ENCODE measurements at places on chromosomes 1 and 21.

DNA sequence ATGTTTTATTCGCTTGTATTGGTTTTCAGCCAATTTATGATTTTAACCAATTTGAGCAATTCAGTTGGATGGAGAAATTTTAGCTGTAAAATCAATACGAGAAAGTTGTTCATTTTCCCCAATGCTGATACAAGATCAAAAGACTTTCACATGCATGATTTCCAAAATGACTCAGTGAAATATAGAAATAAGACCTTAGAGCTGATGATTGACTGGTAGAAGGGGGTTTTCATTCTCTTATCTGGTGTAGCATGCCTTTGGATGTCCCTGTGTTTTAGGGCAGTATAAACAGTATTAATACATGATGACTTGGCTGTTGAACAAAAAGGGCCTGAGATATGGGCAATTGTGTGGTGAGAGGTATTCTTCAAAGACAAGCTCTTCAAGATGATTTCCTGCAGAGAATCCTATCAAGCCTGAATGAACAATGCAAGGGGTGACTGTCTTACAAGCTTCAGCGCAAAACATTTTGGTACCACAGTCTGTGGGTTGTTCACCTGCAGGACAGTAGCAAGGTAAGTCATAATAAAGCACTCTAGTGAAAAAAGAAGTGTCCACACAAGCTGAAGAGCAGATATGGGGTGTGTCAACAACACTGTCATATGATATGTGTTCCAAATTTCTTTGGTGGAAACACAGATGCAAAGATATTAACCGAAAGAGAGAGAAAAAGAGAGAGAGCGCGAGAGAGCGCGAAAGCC lies 156.2 kb downstream of the TNFSF18 start:
- DNase-seq = no peak

- DNase-seq = no peak
Measured at GRCh38 chr1:181809991-181810545, 251.4 kb downstream of the ZNF648 start.

GRCh38 chr1:67327864-67328466 lies 20.3 kb downstream of the IL12RB2 start:
- DNase-seq = no peak

- DNase-seq = no peak
Measured at GRCh38 chr1:67897270-67897949, 64.1 kb upstream of the GNG12 start.

GRCh38 chr21:41024746-41025254 lies 143.2 kb upstream of the BACE2 start:
- DNase-seq = no peak

DNA sequence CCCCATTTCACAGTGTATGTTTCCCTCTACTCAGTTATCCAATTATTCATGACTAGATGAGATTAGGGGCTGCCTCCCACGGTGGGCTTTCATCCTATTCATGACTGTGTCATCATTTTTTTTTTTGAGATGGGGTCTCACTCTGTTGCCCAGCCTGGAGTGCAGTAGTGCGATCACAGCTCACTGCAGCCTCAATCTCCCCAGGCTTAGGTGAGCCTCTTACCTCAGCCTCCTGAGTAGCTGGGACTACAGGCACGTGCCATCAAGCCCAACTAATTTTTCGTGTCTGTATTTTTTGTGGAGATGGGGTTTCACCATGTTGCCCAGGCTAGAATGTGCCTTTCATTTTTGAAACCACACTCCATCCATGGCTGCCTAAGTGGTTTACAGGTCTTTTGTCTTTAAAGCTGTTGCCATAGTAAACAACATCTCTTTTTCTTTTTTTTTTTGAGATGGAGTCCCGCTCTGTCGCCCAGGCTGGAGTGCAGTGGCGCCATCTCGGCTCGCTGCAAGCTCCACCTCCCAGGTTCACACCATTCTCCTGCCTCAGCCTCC lies 60.0 kb downstream of the PIK3CD start:
- DNase-seq = no peak

DNA sequence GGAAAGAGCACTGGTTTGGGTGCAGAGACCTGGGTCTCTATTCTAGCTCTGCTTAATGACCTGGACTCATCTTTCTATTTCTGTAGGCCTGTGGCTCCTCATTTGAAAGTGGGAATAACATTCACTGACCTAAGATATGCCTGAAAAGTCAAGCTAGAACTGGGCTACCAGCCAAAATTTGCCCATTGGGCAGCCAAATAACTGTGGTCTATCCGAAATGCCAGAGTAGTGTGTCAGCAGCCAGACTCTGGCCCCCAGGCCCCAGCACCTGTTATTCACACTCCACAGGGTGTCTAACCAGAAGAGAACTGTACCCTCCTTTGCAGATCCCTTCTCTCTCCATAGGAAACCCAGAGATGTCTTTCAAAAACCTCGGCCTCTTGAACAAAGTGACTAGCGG lies 12.6 kb downstream of the DAB1 start:
- DNase-seq = no peak

DNA sequence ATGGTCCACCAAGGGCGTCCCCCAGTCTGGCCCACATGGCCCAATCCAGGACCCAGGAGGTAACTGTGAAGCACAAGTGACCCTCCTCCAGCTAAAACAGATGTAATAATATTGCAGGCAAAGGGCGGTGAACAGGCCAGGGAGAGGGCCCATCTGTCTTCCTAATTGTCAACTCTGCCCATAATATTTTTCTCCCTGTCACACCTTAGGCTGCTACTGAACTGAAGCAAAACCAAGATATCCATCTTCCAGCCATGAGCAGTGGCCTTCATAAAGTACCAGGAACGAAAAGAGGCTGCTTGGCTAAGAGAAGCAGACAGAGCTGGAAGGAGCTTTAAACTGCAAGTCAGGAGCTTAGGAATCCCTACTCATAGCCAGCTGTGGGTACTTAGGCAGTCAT lies 3.1 kb downstream of the KANK4 start:
- DNase-seq = no peak

- no peak for DNase-seq
Measured at GRCh38 chr1:242011894-242012660, 13.2 kb upstream of the MAP1LC3C start.

DNA sequence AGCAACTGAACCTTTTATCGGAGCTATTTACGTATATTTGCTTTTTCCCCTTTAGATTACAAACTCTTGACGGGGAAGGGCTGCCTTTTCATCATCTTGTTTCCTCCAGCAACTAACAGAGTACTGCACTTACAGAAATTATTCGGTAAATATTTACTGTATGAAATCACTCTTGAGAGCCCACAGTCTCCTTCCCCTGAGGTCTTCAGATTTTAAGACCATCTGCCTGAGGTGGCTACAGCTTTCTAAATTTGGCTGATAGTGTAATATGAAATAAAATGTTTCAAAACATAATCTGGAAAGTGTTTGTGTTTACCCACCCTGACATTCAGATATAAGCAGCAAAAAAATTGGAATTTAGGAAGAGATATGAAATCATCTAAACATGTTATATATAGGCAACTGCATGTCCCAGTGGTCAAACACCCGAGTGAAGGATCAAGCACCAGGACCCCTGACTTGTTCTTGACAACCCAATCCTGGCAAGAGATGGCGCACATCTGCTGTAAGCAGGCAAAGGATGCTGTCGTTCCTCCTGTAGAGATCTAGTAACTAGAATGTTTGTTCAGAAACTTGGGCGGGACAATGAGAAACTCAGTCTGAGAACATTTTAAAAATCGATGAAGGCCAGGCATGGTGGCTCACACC lies 60.9 kb downstream of the SIPA1L2 start:
- DNase-seq = no peak

GRCh38 chr1:23591460-23592208 lies 32.3 kb upstream of the ID3 start:
- DNase-seq = no peak

DNA sequence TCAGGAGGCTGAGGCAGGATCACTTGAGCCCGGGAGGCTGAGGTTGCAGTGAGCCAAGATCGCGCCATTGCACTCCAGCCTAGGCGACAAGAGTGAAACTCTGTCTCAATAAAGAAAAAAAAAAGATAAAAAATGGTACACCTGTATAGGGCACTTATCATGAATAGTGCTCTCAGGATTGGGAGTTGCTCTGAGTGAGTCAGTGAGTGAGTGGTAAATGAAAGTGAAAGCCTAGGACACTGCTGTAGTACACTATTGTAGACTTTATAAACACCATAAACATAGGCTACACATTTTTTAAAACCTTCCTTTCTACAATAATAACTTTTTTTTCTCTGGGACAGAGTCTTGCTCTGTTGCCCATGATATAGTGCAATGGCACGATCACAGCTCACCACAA lies 16.8 kb downstream of the PHTF1 start:
- no peak for DNase-seq

DNA sequence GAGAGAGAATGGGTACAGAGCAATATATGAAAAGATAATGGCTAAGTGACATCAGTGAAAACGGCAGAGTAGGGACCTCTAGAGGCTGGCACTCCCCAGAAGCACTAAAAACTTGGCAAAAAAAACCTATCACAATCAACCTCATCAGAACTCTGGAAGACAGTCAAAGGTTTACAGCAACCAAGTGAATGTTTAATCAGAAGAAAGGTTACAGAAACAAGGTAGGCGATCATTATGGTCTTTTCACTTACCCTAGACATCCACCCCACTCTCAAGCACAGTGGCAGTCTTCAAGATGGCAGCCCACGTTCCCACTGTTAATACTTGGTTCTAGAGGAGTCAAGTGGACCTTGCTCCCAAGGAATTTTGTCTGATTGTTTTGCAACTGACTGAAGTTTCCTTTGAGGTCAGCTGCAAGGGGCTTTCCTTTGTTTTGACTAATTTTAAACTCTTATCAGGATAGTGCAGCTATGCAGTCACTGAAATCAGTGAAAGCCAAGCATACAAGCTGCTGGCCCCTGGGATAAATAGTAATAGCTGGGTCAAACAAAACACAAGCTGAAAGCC lies 7.2 kb downstream of the KIFAP3 start:
- no peak for DNase-seq

DNA sequence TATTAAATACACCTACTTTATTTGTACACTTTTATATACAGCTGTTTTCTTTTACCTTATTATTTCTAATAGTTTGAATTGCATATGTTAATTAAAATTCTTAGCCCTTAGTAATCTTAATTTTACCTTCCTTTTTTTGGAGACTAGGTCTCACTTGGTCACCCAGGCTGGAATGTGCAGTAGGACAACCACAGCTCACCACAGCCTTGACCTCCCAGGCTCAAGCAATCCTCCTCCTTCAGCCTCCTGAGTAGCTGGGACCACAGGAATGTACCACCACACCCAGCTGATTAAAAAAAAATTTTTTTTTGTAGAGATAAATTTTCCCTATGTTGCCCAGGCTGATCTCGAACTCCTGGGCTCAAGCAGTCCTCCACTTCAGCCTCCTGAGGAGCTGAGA lies 15.0 kb upstream of the SDC3 start:
- no peak for DNase-seq

DNA sequence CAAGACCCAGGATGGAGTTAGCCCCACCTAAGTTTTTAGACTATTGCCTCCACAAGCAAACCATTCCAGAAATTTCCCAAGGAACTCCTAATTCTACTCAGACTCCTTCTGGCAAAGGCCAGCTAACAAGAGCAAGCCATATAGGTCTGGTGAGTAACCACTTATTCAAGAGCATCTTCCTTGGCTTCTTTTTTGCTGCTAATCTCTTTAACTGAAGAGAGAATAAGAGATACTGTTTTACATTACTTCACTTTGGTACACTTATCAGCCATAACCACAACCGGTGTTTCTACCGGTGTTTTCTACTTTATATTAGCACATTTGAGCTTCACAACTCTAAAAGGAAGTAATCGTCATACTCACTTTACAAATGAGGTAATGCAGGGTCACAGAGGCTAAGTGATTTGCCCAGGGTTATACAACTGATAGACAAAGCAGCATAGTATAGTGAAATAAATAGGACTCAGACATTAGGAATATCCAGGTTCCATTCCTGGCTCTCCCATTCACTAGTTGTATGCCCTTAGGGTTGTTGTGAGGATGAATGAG lies 1.7 kb upstream of the EPS15 start:
- no peak for DNase-seq

GRCh38 chr1:172276120-172276818 lies 144.2 kb upstream of the C1orf105 start:
- DNase-seq = no peak

GRCh38 chr21:34074283-34075090 lies 1.1 kb downstream of the MRPS6 start:
- DNase-seq = no peak

DNA sequence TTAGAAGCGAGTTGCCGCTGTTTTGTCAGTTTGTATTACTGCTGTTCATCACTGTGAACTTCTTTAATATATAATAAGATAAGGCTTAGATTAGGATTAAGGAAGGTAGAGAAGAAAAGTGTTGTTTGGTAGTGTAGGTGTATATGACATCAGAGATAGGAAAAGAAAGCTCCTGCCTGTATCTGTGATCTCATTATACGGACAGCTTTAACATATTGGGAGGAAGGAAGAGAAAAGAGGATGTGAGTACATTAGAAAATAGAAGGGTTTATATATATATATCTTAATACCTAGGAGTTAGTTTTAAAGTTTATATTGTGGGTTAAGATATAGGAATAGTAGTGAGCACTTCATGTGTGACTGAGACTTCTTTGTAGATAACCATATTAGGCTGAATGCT lies 71.0 kb downstream of the RALGPS2 start:
- DNase-seq = no peak

DNA sequence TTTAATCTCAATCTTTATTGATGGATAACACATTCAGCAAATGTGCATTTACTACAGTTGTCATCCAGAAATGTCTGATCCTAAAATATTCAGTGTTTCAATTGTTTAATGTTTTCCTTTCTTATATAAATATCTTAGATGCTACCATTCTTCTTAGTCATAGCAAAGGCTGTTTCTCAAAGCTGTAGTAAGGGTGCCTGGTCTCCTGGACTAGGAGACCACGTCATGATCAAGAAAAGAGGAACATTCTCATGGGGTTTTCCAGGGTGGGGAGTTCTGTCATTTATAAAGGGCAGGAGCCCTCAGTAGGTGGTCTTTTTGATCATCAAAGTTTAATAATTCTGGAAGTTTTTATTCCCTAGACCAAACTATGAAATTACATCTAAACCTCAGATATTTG lies 292.8 kb downstream of the HMCN1 start:
- no peak for DNase-seq

- no peak for DNase-seq
Measured at GRCh38 chr1:1069711-1070676, 4.1 kb downstream of the RNF223 start.

DNA sequence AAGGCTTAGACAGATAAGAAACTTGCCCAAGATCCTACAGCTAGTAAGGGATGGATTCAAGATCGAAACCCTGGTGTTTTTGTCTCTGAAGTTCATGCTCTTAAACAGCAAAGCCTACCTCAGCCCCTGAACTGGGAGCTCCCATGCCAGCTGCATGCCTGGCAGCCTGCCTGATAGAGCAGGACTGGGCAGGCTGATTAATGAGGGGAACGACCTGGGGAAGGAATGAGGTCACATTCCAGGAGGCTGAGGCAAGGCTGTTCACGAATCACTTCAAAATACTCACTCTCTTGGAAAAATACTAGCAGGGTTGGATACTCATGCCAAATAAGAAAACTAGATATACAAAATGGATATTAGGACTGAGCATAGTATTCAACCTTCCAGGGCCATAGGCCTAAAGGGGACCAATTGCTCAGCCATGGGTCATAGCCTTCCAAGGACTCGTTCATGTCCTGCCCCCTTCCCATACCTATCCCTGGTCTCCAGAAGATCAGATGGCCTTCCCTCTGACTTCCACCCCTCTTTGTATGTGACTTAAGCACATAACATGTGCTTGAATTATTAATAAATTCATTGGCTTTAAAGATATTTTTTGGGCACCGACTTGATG lies 15.6 kb upstream of the TACSTD2 start:
- DNase-seq = peak; percentile 8

- DNase-seq = no peak
Measured at GRCh38 chr1:208787219-208787618, 543.0 kb upstream of the PLXNA2 start.

Data from LNCaP clone FGC (cell line).